Activated T-cell treated with anti-CD3 and anti-CD28 coated beads for 4 hours (primary cell): ENCODE measurements at places on chromosomes 2 and 18.
A peak's percentile ranks its signal among the peaks of the same experiment; 100 is the strongest.

DNA sequence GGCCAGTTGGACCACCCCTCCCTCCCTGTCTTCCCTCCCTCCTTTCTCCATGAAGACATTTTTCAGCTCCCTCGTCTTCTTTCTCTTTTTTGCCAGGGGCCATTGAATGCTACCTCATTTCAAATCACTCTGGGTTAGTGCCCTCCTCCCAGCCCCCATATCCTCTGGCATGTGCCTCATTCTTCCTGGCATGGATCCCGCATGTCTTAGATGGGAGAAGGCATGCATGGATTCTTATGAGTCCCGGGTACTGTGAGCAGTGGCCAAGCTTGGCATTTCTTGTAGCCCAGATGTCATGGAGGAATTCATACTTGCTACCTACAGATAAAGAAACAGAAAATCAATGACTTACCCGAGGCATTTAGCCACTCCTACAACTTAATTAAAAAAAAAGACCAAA lies 9.0 kb upstream of the HAAO start:
- no peak for DNase-seq

- DNase-seq, result no peak
Observed at GRCh38 chr2:238978497-238978896, 130.6 kb downstream of the TWIST2 start.

- peak; percentile 48 for DNase-seq
Observed at GRCh38 chr18:46481048-46481846, 175.8 kb downstream of the LOXHD1 start.

GRCh38 chr2:201781557-201782051 lies 871 bp upstream of the ALS2 start:
- DNase-seq, result no peak

DNA sequence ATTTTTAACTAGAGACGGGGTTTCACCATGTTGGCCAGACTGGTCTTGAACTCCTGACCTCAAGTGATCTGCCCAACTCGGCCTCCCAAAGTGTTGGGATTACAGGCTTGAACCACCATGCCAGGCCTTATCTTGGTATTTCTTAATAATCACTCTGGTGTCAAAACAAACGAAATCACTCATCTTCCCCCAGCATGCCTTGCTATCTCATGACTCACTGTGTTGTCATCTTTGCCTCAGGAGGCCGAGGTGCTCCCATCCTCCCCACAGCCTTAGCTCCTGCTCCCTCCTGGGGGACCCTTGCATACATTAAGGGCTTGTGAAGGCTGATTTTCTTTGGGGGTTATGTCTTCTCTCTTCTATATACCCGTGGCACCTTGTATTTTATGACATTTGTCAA lies 250.1 kb upstream of the DPP10 start:
- DNase-seq, result no peak

DNA sequence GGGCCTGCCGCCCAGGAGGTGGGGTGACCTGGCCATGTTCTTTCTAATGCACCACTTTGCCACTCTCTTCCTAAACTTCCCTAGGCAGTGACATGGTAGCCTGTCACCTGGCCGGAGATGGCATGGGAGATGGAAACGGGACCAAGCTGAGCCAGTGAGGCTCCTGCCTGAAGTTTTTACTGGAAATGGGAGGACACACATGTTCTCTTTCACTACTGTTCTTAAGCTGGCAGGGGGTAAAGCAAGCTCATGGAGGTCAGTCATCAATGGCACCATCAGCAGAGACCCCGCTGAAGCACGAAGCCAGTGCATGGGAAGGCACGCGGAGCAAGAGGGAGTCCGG lies 50.7 kb downstream of the ATIC start:
- no peak for DNase-seq

- DNase-seq, result no peak
Observed at GRCh38 chr2:241417626-241418025, 61.5 kb downstream of the FARP2 start.

DNA sequence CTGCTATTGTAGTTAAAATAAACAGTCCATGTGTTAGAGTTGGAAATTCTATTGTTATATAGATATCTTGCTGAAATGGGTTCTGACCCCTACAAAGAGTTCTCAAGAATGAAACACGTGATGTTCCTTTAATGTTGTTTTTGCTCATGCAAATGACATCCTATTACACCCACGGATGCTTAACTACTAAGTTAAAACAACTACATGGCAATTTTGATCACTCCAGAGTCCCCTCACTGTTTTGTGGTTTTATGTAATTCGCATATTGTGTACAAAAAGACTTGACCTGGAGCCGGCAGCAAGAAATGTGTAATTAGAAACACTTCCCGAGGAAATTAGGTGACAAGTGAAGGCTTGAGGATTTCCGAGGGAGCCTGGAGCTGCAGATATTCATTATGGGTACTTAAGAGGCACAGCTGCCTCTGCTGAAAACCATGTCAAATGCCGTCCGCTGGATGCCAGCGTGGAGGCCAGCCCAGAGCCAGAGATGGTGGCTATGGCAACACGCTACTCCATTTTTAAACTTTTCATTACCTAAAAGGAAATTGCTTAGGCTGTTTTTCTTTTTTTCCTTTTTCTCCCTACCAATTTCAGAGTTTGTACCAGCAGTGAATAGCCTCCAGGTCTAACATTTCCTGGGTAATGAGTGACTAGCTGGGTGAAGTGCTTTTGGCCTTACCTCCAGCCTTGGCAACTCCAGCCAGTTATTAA lies 21.0 kb upstream of the CABLES1 start:
- no peak for DNase-seq

DNA sequence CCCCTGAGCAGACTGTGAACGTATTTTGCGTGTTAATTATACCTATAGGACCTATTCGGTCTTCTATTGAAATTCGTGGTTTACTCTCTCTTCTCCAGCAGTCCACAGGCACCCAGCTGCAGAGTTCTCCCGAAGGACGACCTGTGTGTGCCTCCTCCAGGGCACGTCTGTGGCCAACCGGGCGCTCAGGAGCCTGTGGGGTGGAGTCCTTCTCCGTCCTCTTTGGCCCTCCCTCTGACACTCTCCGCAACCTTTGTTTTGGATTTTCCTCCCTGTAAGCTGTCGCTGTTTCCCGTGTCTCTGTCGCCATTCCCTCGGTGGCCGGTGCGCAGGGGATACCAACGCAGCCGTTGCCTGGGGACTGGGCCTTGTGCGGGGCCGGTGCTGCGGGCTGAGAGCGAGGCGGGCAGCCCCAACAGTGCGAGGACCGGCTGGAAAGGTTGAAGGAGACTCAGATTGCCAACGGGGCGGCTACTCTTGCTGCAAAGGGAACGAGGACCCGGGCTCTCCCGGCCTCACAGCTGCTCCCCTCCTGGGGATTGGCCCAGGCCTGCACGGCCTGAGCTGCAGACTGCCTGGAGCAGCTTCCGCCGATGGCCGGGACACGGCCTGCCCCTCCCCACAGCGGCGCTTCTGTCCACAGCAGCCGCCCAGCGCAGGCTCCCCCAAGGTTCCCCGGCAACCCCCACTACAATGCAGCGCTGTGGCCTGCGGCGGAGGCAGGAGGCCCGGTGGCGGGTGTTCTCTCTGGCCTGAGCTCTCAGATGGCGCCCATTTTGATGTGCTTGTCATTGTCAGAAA lies 221.0 kb downstream of the MTX2 start:
- no peak for DNase-seq

DNA sequence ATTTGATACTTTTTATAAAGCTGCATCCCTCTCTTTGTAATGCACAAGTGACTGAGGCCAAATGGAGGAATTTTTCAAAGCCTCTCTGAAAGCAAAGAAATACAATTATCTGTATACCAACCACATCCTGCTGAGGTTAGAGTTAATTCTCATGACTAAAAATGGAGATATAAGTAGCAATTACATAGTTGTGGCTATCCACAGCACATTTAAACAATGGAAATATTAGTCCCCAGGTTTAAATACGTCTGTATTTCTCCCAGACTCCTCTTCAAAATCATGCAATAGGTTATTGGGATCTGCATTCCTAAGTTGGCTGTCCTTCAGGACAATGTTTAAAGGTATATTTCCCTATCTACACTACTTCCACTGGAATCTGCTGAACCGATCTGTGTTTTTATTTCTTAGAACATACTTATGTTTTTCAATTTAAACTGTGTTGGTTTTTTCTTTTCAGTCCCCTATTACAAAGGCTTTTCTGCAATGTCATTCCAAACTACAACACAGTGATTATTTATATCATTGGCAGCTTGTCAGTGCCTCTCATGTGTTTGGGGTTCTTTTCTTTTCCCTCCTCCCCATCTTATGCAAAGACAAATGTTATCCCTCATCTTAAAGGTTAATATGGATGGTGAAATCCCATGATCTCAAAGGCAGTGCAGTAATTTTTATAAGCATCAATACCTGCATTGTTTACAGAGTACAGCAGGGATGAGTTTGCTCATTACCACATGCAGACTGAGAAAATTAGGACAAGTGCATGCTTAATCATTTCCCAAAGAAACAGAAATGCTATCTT lies 134.8 kb upstream of the FSHR start:
- DNase-seq, result no peak

DNA sequence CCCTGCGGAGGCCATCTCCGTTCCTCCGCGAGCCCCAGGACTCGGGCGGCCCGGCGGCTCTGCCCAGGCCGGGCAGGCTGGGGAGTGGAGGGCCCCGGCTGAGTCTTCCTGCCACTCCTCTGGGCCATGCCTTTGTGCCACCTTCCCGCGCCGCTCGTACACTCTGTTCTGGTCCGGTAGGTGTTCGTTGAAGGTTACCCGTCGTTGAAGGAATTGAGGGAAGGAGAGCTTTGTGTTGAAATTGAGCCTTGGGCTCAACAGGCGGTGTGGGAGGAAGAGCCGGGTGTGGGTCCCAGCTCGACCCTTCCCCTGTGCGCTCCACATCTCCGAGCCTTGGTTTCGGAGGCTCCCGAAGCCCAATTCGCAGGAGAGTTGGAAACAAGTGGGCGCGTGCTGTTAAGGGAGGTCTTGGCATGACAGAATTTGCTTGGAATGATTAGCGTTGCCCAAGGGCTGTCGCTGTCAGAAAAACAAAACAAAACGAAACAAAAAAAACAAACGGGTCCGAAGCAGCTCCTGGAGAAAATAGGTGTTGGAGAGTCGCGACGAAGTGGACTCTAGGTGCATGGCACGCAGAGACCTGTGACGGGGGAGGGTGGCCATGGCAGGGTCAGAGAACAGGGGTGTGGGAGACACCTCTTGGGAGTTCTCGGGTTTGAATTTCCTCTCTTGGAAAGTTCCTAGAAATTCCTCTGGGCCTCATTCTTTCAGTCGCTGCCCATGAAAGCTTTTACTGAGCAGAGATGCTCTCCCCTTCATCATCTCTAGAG lies 1.2 kb upstream of the MZT2A start:
- no peak for DNase-seq

GRCh38 chr18:72833471-72833870 lies 34.3 kb downstream of the NETO1 start:
- DNase-seq, result no peak

DNA sequence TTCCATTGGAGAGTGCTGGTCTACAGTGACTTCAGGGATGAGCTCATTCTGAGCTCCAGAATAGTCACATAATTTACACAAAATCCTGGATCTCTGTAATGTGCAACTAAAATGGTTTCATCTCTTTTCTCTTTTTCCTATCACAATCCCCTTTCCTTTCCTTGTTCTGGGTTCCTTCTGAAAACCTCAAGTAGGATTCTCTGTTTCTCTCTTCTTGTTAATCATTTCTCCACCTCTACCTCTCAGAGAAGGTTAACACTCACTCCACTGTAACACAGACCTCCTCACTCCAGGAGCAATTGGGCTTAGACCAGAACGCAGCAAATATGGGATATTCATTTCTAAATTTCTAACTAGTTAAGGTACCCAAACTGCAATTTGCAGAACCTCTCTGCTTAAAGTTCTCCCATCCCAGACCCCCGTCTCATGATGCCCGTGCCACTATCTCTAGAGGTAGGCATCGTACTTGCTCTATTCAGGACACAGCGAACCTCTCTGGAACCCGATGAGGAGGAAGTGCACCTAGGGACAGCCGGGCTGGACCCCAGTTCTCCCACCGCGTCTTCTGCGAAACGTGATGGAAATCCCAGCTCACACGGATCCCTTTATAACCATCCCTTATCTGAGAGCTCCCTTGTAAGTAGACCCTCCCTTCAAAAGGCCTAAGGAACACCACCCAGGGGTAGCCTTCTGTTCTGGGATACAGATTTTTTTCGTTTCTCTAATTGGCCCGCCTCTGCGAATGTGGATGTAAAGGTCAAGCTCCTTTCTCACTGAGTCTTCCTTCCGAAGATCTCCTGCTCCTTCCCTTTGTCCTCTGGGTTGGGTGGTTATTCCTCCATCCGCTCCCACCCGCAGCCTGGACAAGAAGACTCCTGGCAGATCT lies 1.3 kb downstream of the FOXI3 start:
- DNase-seq, result no peak

DNA sequence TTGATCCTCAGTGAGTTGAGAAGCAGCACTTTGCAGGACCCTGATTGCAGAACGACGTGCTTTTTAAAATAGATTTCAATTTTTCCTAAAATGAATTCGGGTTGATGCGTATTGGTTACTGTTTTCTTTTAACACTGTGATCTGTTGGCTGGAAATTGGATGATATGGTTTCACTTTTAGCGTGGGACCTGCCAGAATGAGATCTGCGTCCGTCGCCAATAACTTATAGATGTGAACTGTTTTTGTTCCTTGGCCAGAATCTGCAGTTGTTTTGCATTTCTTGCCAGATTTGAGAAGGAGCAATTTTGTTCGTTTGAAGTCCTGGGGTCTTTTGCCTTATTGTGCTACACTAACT lies 703 bp downstream of the UGGT1 start:
- no peak for DNase-seq

GRCh38 chr18:36284671-36285295 lies 12.7 kb upstream of the FHOD3 start:
- DNase-seq, result peak; percentile 38

- no peak for DNase-seq
Observed at GRCh38 chr2:9815844-9816279, 27.4 kb upstream of the TAF1B start.

- DNase-seq, result no peak
Observed at GRCh38 chr2:64166637-64167420, 22.6 kb upstream of the PELI1 start.

- no peak for DNase-seq
Observed at GRCh38 chr2:100640431-100641124, 77.8 kb downstream of the PDCL3 start.

DNA sequence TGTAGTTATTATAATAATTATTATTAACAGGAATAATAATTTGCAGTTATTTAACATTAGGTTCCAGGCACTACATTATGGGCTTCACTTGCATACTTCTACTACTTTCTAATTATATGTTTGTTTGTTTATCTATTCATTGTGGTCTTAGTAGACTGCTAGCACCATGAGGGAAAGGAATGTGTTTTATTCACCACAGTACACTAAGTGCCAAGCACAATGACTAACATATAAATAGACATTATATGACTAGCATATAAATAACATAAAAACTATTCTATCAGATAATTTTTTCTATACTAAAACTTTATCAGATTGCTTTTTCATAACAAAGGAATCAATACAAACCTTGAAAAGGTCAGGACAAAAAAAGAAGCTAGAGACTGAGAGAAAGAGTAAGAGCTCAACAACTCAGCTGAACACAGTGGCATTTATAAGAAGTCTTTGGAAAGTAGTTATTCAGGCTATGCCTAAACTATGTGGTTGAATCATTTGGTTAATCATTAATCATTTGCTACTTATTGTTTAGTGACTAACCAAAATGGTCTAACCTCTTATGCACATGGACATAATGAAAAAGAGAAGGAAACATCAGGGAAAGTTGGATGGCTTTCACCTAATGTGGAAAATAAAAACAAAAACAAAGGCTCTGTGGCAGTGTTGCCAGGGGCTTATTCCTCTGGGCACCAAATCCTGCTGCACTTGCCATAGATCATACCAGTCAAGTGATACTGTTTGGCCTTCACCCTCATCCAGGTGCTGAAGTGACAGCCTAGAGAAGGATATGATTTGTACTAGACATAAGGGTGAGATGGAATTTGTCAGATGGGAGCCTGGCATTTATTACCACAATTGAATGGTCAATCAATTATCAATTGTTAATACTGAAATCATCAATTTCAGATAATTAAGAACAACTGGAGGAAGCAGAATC lies 174.9 kb downstream of the ETAA1 start:
- no peak for DNase-seq
